ENCODE measurements at places on chromosomes 3 and 15.

- no peak for DNase-seq
Observed at GRCh38 chr15:73952913-73953750, 26.9 kb downstream of the LOXL1 start.

GRCh38 chr15:48695088-48695826 is 49.7 kb upstream of the FBN1 start:
- no peak for DNase-seq

GRCh38 chr3:99637016-99637367 is 1.4 kb upstream of the COL8A1 start:
- DNase-seq: no peak

- DNase-seq: no peak
Observed at GRCh38 chr3:10292505-10293419, at the start of gene GHRL. TSS of gene GHRL (minus strand) at chr3:10292947. CDS start at chr3:10290180, 2,767 bp downstream.

GRCh38 chr15:90105521-90105920 is 3.3 kb upstream of the IDH2 start:
- no peak for DNase-seq

- DNase-seq: no peak
Observed at GRCh38 chr3:99499235-99500158, 138.9 kb upstream of the COL8A1 start.
